COLO829 (cell line): ENCODE measurements at places on chromosomes 3 and 15.

- DNase-seq, result no peak
These were observed 26.2 kb downstream of the MAGEF1 start for GRCh38 chr3:184685646-184686045.

DNA sequence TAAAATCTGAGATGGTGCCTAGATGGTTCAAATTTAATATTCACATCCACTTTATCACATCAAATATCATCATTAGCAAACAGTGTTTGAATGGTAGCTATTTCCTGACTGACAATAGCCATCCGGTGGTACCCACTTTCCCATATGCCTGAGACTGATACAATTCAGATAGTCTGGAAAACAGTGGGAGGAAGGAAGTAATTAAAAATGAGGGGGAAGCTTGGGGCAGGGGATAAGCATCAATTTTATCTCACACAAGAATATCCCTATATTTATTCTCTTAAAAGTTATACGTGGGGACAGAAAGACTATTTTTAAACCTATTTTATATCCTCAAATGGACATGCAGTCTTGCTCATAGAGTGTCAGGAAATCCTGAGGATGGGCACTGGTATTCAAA, 122.5 kb upstream of the GAP43 start:
- no peak for DNase-seq

DNA sequence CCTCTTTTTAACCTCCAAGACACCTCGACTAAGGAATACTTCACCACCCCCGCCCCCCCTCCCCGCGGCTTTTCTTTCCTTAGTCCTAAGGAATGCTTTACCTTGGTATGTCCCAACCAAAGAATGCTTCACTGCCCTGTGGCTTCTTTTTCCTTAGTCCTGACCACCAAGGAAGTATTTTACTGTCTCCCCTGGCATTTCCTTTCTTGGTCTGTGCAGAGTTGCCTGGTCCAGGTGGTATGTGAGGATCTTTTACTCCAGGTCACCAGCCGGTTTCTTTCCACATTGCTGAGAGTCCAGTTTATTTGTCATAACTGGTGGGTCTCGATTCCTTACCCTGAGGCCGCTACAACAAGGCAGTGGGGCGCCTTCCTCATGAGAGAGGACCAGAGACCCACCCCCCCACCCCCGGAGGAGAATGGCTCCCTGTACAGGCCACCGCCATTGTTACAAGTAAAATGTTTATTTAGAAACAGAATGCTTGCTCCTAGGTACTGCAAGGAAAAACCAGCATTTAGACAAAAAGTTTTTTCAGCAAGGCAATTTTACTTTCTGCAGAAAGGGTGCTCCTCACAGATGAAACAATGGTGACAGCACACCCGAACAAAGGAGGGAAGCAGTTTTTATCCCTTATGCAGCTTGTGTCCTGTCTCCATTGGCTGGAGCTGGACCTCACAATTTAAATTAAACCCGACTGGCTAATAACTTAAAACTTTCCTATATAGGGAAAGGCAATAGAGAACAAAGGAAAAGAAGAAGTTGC, 23.1 kb upstream of the MTHFS start:
- DNase-seq, result no peak

- no peak for DNase-seq
These were observed 11.7 kb downstream of the CHDH start for GRCh38 chr3:53834429-53835095.

- DNase-seq, result no peak
These were observed 705 bp upstream of the TFRC start for GRCh38 chr3:196082619-196082971.

GRCh38 chr3:177150218-177150916, 46.9 kb downstream of the TBL1XR1 start:
- DNase-seq, result no peak

DNA sequence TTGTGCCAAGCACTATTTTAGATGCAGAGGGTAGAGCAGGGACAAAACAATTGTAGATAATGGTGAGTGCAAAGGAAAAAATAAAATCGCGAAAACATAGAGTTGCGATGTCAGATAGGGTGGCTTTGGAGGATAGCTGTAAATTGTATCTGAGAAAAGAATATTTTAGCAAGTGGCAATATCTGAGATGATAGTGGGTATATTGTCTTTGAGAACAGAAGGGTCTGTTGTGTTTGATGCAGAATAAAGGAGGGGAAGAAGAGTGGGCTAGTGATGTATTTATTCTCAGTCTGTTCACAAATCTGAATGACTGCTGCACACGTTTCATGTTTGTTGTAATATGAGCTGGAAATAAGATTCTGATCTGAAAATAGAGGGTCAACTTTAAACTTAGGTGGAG, 396.8 kb downstream of the CADM2 start:
- DNase-seq, result no peak

DNA sequence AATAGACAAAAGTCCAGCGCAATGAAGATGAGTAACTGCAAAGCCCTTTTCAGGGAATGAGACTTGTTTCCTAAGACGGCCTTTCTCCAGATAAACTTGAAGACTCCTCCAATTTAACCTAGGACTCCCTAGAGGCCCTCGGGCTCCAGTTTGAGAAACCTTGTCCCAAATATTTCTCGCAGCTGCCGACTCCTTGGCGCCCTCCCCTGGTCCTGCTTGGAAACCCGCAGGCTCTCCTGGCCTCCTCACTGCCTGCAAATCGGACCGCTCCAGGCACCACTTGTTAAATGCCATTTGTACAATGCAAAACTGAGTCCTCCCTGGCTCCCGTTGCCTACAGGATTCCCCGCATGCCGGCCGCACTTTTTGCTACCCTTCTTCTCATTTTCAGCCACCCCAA, 36.8 kb downstream of the MUC4 start:
- peak; percentile 35 for DNase-seq

DNA sequence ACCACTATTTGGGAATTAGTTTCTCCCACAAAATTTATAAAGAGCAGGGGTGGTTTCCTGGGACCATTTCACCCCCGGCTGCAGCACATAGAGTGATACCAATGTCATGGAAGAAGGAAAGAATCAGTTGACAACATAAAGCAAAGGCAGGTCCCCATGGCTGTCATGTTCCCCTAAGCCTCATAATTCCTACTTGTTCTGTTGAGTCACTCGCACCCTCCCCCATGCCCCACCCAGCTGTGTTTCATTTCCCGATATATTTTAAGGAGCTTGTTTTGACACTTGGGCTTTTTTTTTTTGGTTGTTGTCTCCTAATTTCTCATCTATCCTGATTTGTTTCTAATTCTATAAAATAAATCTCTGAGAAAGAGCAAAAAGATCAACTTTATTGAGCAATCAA, 24.9 kb downstream of the ERC2 start:
- DNase-seq, result no peak

DNA sequence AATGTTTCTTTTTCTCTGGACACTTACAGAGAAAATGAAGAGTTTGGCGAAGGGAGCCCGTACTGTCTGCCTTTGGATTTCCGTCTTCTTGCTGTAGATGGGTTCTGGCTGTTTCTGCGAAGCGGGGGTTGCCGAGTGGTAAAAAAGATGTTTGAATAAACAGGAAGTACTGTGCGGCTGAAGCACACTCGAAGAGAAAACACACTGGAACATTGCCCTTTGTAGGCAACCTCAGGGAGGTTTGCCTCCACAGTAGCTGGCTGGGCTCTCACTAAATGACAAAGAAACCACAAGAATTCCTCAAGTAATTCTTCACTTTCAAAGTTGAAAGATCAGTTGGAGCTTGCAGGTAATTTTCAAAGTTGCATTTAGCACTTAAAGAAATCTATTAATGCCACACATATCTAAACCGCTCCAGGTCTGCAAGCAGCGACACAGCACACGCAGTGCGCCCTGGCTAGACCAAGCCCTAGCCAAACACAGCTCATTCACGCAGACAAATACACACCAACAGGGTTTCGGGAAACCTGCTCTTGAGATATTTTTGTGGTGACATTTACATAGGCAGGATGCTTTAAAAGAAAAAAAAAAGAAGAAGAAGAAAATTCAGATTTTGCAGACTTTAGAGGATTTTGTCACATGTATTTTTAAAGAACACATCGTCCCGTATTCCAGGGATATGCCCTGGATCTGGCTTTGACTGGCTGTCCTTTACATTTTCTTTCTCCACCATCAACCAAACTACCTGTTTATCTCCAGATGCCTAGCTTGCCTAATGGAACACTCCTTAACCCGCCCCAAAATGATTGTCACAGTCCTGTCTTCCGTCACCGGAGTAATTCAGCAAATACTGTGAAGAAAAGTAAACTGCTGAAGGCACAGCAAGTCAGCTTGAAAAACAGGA, 452.8 kb downstream of the FOXP1 start:
- peak; percentile 51 for DNase-seq

GRCh38 chr15:70812827-70813364, 41.1 kb downstream of the LARP6 start:
- DNase-seq, result no peak

DNA sequence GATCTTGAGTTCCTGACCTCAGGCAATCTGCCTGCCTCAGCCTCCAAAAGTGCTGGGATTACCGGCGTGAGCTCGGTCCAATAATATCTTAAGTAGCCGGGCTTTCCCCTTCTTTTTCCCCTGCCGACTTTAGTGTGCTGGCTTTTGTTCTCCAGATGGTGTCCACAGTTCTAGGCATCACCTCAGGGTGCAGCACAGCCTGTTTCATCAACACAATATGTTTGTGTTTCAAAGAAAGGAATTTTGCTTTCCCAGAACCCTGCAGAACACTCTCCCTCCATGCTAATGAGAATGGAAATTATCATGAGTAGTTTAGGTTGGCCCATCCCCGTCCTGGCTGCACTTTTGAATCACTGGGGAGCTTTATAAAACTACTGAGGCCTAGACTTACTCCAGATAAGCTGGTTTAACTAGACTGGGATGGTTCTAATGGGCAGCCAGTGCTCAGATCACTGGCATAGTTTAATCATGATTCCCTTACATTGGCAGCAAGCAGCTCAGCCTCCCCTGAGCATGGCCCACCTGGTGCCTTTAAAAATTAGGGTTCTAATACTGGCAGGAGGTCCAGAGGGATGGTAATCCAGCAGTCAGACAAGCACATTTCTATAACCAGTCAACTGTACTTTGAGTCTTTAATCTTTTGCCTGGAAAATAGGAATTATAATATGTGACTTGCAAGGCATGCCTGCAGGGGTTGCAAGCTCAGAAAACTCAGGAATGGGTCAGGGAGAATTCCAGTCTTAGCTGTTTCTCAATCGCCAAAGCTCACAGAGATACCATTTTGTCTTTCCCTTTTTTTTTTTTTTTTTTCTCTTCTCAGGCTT, 127.6 kb upstream of the RASGRP1 start:
- DNase-seq, result no peak

DNA sequence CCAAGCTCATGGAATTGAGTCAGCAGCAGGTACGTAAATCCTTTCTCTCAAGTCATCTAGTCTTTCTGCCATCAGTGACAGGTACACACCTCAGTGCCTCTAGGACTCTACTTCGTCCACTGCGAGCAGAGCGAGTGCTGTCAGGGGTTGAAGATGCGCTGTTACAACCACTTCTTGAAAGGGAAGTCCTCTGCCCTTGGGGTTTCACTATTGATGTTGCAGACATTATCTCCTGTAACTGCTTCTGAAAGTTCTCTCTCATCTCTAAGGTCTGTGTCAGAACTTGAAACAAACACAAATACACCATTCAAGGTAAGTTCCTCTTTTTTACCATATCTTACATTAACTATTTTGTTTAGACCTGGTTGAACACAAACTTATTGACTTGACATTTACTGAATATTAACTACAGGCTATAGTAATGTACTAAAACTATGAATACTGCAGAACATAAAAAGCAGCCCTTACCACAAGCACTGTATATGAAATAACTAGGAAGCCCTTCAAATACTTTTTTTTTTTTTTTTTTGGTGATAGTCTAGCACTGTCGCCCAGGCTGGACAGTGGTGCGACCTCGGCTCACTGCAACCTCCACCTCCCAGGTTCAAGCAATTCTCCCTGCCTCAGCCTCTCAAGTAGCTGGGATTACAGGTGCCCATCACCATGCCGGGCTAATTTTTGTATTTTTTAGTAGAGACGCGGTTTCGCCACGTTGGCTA, 41.5 kb downstream of the TOPBP1 start:
- no peak for DNase-seq

DNA sequence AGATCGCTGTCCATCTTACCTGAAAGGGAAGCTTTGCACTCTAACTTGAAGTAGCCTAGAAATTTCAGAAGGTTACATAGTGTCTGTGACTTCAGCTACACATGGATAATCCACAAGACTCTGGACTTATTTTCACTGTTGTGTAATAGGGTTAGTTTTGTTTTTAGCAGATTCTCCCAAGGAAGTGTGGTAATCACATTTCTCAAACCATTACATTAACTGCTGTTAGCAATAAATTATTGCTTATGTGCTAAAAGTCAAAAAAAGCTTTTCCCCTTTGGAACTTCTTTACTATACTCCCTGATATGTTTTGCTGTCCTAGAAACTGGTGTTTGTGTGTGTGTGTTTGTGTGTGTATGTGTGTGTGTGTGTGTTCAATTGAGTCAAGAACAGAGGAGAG, 351.8 kb upstream of the TPRG1 start:
- no peak for DNase-seq

DNA sequence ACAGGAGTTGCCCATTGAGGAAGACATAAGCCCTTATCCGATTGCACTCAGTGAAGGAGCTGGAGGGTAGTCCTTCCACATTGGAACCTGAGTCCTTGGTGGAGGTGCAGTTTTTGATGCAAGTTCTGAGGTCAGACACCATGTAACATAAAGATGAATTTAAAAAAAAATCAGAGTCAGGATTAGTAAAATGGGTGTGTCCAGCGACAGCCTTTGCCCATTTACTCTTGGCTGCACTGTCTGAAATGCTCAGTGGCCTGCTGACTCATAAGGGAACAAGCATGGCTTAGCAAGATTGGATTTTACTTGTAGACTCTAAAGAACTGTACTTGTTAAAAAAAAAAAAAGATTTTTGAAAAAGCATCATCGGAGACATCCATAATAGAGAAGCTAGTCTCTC, 241.1 kb upstream of the TOPAZ1 start:
- DNase-seq, result no peak

DNA sequence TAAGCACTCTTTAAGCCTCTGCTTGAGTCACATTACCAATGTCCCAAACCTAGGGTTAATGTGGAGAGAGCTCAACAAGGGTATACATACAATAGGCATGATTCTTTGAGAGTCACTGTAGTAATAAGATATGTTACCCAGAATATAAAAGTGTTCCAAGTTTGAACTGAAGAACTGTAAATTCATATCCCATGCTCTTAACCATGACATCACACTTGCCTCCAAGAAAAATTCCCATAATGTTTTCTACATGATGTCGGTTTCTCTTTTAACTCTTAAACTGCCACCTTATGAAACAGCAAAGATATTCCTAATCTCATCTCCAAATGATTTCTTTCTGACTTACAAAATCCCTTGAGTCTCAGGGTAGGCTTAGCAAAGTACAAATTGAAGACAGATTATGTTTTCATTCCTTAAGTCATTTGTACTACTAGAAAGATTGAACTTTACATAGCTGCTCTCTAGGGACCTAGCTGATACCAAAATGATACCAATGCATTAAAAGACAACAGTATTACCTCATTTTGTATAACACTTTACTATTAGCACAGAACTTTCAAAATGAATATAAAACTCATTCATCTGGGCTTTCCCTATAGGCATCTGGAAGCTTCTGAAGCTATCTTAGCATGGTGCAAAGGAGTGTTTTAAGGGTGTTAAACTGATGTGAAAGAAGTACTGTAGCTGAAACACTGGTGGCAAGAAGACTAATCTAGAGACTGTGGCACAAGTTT, 127.1 kb downstream of the KCNMB2 start:
- no peak for DNase-seq

- no peak for DNase-seq
These were observed 20.0 kb upstream of the RNF111 start for GRCh38 chr15:58967479-58967878.
